Stimulated activated CD8-positive, alpha-beta memory T cell treated with anti-CD3 and anti-CD28 coated beads, Interleukin-7, amount 100 ng/mL, for 48 hours (primary cell): ENCODE measurements at places on chromosomes 2 and 18.

GRCh38 chr2:196758474-196759377 is 40.8 kb downstream of the GTF3C3 start:
- no peak for DNase-seq

GRCh38 chr18:78794071-78794430 is 185.6 kb upstream of the SALL3 start:
- no peak for DNase-seq

GRCh38 chr2:6823111-6823510 is 42.6 kb downstream of the CMPK2 start:
- DNase-seq, result no peak

GRCh38 chr2:224723586-224724217 is 7.5 kb upstream of the CCDC195 start:
- DNase-seq, result no peak

- DNase-seq, result no peak
Measured at GRCh38 chr18:754656-755055, 42.2 kb upstream of the ENOSF1 start.

DNA sequence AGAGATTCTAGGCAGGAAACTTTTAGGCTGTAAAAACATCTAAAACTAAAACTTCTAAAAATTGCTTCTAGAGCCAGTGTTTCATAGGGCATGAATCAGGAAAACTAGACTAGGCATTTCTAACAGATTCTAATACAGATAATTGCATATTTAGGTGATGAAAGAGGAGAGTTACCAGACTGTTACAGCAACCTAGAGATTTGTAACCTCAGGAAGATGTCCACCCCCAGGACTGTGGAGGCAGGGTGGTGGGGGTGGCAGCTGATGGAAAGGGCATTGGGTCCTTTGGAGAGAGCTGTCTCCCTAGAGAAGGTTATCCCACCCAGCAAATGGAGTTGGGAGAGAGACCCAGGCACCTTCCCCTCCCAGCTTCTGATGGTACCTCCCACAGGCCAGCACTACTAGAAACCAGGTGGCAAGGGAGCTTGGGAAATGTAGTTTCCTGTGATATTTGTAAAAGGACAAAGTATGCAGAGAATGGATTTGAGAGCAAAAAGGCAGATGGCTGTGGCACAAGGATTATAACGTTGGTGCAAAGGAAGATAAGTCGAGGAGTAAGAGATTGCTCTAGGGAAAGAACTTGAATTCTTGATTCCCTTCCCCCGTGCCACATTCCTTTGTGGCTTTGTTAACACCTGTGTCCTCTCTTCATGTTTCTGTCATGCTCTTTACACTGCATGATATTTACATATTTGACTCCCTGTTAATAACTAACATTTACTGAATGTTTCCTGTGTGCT is 75.6 kb upstream of the MGAT5 start:
- no peak for DNase-seq

DNA sequence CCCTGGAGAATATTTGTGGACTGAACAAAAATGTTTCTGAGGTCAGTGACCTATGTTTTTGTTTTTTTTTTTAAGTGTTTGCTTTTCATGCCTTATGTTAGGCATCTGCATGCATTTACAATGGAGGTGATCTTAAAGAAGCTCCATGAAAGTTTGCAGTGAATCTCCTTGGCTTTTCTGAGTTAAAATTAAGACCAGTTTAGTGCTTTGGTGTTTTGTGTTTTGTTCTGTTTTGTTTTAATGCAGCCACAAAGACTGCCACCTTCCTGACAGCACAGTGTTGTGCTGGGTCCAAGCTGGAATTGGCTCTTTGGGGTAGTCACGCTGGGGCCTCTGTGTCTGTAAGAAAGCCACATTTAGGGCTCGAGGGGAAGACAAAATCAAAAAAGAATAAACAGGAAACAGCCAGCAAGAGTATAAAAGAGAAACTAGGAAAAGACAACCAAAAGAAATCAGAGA is 396.2 kb downstream of the ARHGAP15 start:
- DNase-seq, result no peak

DNA sequence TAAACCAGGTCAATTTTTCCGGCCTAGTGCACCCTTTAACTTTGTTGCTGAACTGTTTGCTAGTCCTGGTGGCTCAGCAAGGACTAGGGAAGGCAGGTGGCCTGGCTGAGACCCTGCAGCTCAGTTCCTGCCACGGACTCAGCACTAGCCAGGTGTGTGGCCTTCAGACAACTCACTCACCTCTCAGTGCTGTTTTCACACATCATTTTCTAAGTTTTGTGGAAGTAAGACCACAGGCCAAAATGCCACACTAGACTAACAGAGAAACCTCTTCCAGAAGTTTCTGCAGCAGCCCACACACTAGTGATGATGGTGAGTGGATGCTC is 65.9 kb upstream of the SLC1A4 start:
- DNase-seq, result no peak

DNA sequence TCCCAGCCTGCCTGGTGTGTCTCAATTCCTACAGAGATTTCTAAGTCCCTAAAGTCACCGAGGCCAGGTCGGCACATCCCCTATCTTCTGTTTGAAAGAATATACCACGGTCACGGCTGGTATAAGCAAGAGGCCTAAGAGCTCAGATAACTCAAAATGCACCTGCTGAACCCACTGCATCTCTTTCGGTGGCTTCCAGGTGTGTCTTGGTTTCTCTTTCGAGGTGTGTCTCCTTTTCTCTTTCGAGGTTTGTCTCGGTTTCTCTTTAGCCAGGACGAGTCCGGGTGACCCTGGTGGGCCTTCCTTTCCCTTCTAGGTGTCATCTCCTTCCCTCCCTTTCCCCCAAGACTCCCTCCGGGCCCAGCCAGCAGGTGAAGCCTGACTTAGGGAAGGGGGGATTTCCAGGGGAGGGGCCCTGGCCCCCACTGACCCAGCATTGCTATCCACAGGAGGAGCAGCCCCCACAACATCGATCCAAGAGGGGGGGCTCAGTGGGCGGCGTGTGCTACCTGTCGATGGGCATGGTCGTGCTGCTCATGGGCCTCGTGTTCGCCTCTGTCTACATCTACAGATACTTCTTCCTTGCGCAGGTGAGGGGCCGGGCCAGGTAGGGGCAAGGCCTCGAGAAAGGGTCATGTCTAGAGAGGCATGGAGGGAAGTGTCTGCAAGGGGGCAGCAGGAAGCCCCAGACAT is 8.4 kb downstream of the ITM2C start:
- no peak for DNase-seq

- DNase-seq, result no peak
Measured at GRCh38 chr18:12106471-12106870, 12.8 kb downstream of the ANKRD62 start.

DNA sequence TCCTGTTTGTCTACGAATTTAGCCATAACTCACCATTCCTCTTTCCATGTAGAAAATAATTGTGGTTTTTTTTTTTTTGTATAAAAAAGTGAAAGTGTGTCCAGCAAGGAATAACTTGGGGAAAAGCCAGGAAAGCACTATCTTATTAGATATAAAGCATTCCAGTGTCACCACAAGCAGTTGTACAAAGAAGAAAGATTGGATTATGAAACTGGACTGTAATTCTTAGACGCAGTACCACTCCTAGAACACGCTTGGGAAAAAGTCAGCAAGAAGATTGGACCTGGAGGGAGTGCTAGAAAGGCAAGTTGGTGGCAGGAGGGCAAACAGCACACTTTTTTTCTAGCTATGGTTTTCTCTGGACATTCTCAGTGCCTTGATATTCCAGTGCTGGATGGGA is 186.7 kb downstream of the PARD3B start:
- no peak for DNase-seq

DNA sequence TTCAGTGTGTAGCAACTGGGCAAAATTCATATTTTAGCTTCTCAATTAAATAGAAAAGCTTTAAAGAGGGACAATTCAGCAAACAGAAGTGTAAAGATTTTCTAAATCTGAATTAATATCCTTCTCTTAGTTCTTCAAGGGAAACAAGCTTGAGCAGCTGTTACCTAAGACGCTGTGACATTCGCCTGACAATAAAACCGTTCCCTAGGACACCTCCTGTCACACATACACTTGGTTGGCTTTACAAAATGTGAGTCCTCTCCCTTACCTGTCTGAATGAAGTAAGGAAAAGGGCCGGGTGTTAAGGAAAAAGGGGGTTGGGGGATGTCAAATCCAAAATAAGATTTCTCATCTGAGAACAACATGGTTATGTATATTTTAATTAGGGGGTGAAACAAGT is 2.1 kb downstream of the SERTAD2 start:
- no peak for DNase-seq

GRCh38 chr2:177201919-177202346 is 10.7 kb upstream of the HNRNPA3 start:
- no peak for DNase-seq

GRCh38 chr2:46230115-46230571 is 67.1 kb upstream of the EPAS1 start:
- DNase-seq, result no peak

DNA sequence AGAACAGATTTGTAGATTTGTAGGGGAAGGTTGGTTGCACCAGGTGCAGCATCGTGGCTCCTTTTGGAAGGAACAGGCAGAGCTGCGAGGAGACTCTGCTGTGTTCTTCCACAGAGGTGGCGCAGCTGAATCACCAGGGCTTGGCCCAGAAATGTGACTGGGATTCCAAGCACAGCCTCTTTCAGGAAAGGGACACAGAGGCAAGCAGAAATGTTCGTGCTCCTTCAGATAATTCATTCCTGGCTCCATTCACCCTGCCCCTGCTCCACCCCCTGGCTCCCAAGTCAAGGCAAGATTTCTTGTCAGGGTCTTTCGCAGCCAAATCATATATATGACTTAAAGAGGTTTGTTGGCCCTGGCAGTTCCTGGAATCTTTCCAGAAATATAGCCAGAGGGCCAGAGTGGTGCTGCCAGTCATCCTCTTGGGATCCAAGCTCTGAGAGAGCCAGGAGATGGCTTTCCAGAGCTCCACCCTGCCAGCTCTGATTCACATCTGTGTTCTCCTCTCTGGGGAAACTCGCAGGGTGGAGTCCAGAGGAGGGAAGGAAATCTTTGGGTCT is 203.9 kb upstream of the TANK start:
- DNase-seq, result no peak

- DNase-seq, result no peak
Measured at GRCh38 chr18:12772111-12772510, 69.3 kb downstream of the PSMG2 start.

DNA sequence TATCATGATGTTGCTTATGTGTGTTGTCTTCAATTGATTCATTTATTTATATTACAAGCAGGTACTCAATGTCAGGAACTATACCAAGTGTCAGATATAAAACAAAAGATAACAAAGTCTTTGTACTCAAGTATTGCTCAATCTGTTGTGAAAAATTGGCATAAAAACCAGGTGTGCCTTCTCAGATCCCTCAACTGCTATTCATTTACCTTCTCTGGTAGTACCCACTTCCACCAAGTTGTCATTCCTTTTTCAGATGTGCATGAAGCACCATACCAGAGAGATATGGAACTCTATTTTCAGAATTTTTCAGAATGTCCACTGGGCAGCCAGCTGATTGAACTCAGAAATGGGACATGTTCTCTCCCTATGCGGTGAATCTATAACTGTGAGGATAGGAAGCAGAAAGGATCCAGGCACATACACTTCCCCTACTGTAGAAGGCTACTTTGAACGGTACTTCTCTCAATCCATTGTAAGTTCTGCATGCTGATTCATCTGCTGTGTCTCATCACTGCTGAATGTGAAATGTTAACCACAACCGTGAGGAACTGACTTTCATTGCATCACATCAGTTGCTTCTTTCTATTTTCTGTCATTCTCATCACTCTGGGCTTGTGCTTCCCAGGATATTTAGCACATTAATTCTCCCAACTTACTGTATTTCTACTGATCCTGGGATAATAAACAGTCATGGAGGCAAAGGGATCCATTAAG is 1621.3 kb downstream of the SUCLG1 start:
- no peak for DNase-seq

DNA sequence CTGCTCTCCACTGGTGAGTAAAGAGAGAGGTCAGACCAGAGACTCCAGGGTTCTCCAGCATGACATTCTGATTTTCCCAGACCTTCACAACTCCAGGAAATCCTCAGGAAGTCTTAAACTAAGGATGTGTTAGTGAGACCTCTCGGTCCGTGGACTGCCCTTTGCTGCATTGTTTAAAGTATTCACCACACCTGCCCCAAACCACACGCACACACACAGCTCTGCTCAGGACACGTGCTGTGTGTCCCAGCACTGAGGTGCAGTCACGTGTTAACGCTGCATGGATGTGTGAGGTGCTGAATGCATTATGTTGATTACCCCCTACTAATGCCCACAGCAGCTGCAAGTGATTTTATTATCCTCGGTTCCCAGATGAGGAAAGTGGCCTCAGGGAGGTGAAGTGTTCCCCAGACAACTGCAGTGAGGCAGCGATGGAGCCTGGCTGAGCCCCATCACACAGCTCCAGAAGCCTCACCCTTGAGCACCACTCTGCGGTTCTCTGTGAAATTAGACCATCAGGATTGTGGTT is 68.4 kb downstream of the TRAPPC12 start:
- no peak for DNase-seq

DNA sequence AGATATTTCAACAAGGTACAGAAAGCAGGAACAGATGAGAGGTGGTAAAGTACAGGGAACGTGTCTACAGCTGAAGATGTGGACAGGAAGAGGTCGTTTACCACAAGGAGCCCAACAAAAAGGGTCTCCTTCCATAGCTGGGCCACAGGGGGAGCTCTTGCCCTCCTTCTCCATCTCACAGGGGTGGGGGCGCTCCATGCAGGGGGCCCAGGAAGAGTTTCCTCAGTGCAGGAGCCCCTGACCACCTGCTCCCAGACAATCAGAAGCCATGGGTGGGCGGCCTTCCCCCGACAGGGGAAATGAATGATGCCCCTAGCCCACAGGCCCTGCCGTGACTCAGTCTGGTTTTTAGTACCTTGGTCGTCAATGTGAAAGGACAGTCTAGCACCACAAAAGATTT is 163.6 kb upstream of the ZNF516 start:
- peak; percentile 51 for DNase-seq

- DNase-seq, result no peak
Measured at GRCh38 chr2:239870863-239871262, 154.3 kb downstream of the NDUFA10 start.

DNA sequence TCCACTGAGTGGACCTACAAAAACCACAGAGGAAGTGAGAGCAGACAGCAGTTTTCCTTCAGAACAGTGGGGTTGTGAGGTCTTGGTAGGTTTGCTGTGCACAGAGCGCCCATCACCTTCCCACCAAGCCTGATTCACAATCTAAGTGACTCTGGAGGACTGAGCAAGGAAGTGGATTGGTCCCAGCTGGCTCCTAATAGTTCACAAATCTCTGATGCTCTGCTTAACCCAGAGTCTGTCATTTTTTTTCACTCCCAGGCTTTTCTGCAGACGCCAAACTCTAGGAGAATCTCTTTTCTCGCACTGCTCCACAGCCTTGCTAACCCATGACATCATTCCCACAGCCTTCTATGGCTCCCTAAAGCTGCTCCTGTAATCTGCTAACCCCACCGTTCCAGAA is 280.4 kb downstream of the C1D start:
- no peak for DNase-seq
